A375 (cell line): ENCODE measurements at places on chromosomes 12 and 14. TPM values are rescaled to one million over a fixed set of nuclear protein-coding genes. Genes with fewer than 3 reads are reported as not detected.

AQP6 gene
- total RNA-seq, result 0.26 and 0.88 TPM in 2 replicates

NRL gene
- 0.94 and 2.0 TPM in 2 replicates for total RNA-seq

WNT1 gene
- not detected in 2 replicates for total RNA-seq

PTHLH gene
- 17.9 and 21.7 TPM in 2 replicates for total RNA-seq

GNG2 gene
- total RNA-seq, result 18.6 and 19.0 TPM in 2 replicates

GPHN gene
- total RNA-seq, result 14.8 and 17.0 TPM in 2 replicates

CLEC9A gene
- total RNA-seq, result not detected in 2 replicates

HOXC10 gene
- total RNA-seq, result 13.2 and 15.5 TPM in 2 replicates

DHRS1 gene
- total RNA-seq, result 7.5 and 8.2 TPM in 2 replicates

NOVA1 gene
- total RNA-seq, result 0.98 and 1.8 TPM in 2 replicates

PMEL gene
- 1.0 and 1.5 TPM in 2 replicates for total RNA-seq

PLEKHG7 gene
- not detected in 2 replicates for total RNA-seq

GPR132 gene
- total RNA-seq, result 0.16 TPM in 1 of 2 replicates, not detected in the other

RDH16 gene
- total RNA-seq, result 0.08 and 0.42 TPM in 2 replicates

B4GALNT3 gene
- 2.2 and 2.3 TPM in 2 replicates for total RNA-seq

DCN gene
- total RNA-seq, result 0.56 TPM in 1 of 2 replicates, not detected in the other

KRT77 gene
- not detected in 2 replicates for total RNA-seq

WIF1 gene
- not detected in 2 replicates for total RNA-seq

ACSS3 gene
- total RNA-seq, result 10.4 and 12.5 TPM in 2 replicates

C2CD5 gene
- 10.3 and 12.8 TPM in 2 replicates for total RNA-seq

TPPP2 gene
- total RNA-seq, result not detected in 2 replicates

KRT6C gene
- total RNA-seq, result not detected in 2 replicates

KRT74 gene
- total RNA-seq, result not detected in 2 replicates

BAZ2A gene
- total RNA-seq, result 30.3 and 32.1 TPM in 2 replicates

LYZ gene
- total RNA-seq, result 3.6 and 4.6 TPM in 2 replicates

DNAI7 gene
- total RNA-seq, result 0.08 and 0.23 TPM in 2 replicates

INSM2 gene
- total RNA-seq, result not detected in 2 replicates

PRR13 gene
- 39.5 and 44.1 TPM in 2 replicates for total RNA-seq

KRT71 gene
- not detected in 2 replicates for total RNA-seq

CLEC4E gene
- total RNA-seq, result not detected in 2 replicates

MYH6 gene
- total RNA-seq, result not detected in 2 replicates

ARMH4 gene
- 0.03 TPM in 1 of 2 replicates, not detected in the other for total RNA-seq

SLC39A5 gene
- not detected in 2 replicates for total RNA-seq

GPR84 gene
- total RNA-seq, result 0.16 TPM in 1 of 2 replicates, not detected in the other

TBX3 gene
- 26.4 and 32.7 TPM in 2 replicates for total RNA-seq

TRIM9 gene
- 5.2 and 6.0 TPM in 2 replicates for total RNA-seq

BMP4 gene
- 3.0 and 3.4 TPM in 2 replicates for total RNA-seq

PRPH gene
- 0.68 and 1.0 TPM in 2 replicates for total RNA-seq

CYP46A1 gene
- total RNA-seq, result 0.03 TPM in 1 of 2 replicates, not detected in the other

COCH gene
- 3.5 and 5.4 TPM in 2 replicates for total RNA-seq

HAL gene
- 0.19 and 1.7 TPM in 2 replicates for total RNA-seq

ARHGAP9 gene
- 2.2 and 6.4 TPM in 2 replicates for total RNA-seq

BRI3BP gene
- 11.7 and 14.3 TPM in 2 replicates for total RNA-seq

OAS1 gene
- total RNA-seq, result 9.7 and 10.7 TPM in 2 replicates

MIPOL1 gene
- total RNA-seq, result 7.0 and 11.9 TPM in 2 replicates

FAM181A gene
- not detected in 2 replicates for total RNA-seq

PPM1H gene
- total RNA-seq, result 2.4 and 3.0 TPM in 2 replicates

EIF2S3B gene
- total RNA-seq, result 0.57 and 2.8 TPM in 2 replicates

SOX5 gene
- total RNA-seq, result 134 and 179 TPM in 2 replicates

TAS2R46 gene
- 0.38 and 0.61 TPM in 2 replicates for total RNA-seq
